ENCODE measurements at places on chromosomes 13 and 19.

DNA sequence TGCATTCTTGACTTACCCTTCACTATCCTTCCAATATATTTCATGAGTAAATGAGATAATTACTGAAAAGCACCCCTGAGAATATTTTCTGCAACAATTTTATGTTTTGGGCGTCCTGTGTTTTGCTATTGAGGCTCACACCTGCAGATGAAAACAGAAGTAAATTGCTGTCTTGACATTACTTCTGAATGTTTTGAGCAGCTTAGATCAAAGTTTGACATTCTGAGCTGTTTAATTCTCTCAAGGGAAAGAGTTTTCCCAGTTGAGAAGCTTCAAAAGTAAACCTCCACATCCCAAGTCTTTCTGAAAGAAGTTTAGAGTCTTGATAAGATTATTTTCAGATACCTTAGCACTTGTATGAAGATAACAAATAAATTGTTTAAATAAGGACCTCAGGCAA is 1667.2 kb upstream of the SLC10A2 start:
- no peak for DNase-seq
- H3K36me3 ChIP-seq = no peaks in the 10 kb centered on the region
- no peaks in the 10 kb centered on the region for H3K4me1 ChIP-seq
- no peak overlapping the region for H3K4me3 ChIP-seq
- no peaks in the 10 kb centered on the region for H3K27me3 ChIP-seq

DNA sequence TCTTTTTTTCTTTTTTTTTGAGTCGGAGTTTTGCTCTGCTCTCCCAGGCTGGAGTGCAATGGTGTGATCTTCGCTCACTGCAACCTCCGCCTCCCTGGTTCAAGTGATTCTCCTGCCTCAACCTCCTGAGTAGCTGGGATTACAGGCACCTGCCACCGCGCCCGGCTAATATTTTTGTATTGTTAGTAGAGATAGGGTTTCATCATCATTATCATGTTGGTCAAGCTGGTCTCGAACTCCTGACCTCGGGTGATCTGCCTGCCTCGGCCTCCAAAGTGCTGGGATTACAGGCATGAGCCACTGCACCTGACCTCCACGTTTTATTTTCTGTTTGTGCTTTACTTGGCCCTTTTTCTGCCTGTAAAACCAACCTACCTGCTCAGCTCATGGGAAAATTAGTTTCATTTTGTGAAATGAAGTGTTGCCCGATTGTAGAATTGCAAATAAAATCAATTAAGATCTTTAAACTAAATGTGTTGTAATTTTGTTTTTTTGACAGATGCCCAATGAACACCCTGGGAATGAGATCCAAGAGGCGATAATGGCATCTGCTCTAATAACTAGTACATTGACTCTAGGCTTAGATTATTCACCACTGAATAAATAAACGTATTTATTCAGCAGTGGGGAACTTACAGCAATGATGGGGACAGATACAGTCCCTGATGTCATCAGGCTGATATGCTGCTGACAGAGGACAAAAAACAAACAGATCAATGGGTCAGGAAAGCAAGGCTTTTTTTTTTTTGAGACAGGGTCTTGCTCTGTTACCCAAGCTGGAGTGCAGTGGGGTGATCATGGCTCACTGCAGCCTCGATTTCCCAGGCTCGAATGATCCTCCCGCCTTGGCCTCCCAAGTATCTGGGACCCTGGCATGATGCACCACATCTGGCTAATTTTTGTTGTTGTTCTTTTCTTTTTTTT is 2.2 kb upstream of the RAB11B start:
- no peak overlapping the region for H3K4me3 ChIP-seq
- H3K27ac ChIP-seq = no peak overlapping the region
- no peak for DNase-seq
- H3K36me3 ChIP-seq = peaks cover 10% of the 10 kb centered on the region
- no peaks in the 10 kb centered on the region for H3K27me3 ChIP-seq
- H3K4me1 ChIP-seq = peaks cover 28% of the 10 kb centered on the region

GRCh38 chr13:97423300-97424045 is 10.5 kb upstream of the RAP2A start:
- no peak for DNase-seq
- H3K27ac ChIP-seq = no peak overlapping the region
- peak overlapping the region; percentile 10 for H3K4me3 ChIP-seq

DNA sequence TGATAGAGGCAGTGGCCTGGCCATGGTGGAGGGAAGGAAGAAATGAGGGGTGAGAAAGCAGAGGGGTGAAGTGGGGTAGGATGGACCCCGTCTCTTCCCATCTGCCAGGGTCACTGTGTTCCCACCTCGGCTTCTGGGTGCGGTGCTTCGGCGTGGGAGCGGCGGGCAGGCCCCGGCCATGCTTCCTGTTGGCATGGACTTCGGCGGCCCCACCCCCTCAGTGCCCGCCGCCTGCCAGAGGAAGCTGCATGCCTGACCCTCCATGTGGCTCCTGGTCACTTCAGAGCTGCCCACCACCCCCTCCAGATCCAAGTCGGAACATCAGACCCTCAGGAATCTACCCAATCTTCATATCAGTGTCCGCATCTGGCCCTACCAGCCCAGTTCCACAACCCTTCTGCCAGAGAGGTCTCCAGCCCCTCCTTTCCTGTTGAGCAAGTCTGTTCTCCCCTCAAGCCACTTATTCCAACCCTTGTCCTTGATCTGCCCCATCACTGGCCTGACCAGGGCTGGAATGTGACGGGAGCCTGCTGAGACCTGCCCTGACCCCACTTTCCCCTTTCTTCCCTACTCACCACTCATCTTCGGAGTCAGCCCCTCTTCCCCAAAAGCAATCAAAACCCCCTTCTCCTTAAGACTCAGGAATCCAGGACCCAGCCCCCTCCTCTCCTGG is 1.5 kb downstream of the KCNN4 start:
- H3K36me3 ChIP-seq = no peaks in the 10 kb centered on the region
- no peak for DNase-seq
- H3K27me3 ChIP-seq = no peaks in the 10 kb centered on the region
- peaks cover 16% of the 10 kb centered on the region for H3K4me1 ChIP-seq
- peak overlapping the region; percentile 47 for H3K27ac ChIP-seq

- no peak for DNase-seq
- peaks cover 47% of the 10 kb centered on the region for H3K4me1 ChIP-seq
- H3K27me3 ChIP-seq = no peaks in the 10 kb centered on the region
- no peaks in the 10 kb centered on the region for H3K36me3 ChIP-seq
Observed at GRCh38 chr13:108915095-108915633, 285.8 kb downstream of the MYO16 start.

GRCh38 chr19:49988433-49988832 is 27.5 kb upstream of the SIGLEC11 start:
- H3K36me3 ChIP-seq = peaks cover 81% of the 10 kb centered on the region
- no peaks in the 10 kb centered on the region for H3K4me1 ChIP-seq
- no peak for DNase-seq
- H3K27me3 ChIP-seq = no peaks in the 10 kb centered on the region
- no peak overlapping the region for H3K27ac ChIP-seq

- no peak overlapping the region for H3K27ac ChIP-seq
- no peak for DNase-seq
- H3K4me1 ChIP-seq = no peaks in the 10 kb centered on the region
- H3K36me3 ChIP-seq = no peaks in the 10 kb centered on the region
- H3K4me3 ChIP-seq = no peak overlapping the region
Observed at GRCh38 chr13:23674795-23675640, 104.8 kb downstream of the TNFRSF19 start.

GRCh38 chr19:30049846-30050667 is 108.0 kb downstream of the URI1 start:
- H3K36me3 ChIP-seq = no peaks in the 10 kb centered on the region
- H3K4me3 ChIP-seq = no peak overlapping the region
- no peak for DNase-seq
- no peaks in the 10 kb centered on the region for H3K4me1 ChIP-seq

DNA sequence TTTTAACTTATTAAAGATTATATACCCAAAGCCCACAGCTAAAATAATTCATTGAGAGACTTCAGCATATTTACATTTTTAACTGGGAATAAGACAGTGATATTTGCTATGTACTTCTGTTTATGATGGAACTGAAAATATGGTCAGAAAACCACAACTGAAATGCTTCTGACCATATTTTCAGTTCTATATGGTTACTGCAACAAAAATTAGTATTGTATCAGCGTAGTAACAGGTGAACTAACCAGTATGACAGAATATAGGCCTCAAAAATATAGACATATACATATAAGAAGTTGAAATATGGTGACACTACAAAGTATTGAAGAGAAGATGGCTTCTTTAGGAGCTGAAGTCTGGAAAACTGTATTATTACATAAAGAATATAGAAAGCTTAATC is 857.4 kb downstream of the OLFM4 start:
- no peak overlapping the region for H3K4me3 ChIP-seq
- no peak for DNase-seq
- no peaks in the 10 kb centered on the region for H3K4me1 ChIP-seq
- no peaks in the 10 kb centered on the region for H3K36me3 ChIP-seq
- no peak overlapping the region for H3K27ac ChIP-seq

- no peak overlapping the region for H3K4me3 ChIP-seq
- DNase-seq = no peak
- no peak overlapping the region for H3K27ac ChIP-seq
- H3K27me3 ChIP-seq = no peaks in the 10 kb centered on the region
- H3K4me1 ChIP-seq = peaks cover 3% of the 10 kb centered on the region
Observed at GRCh38 chr13:73715911-73716510, 418.2 kb downstream of the KLF12 start.

- no peaks in the 10 kb centered on the region for H3K36me3 ChIP-seq
- H3K27ac ChIP-seq = no peak overlapping the region
- H3K27me3 ChIP-seq = no peaks in the 10 kb centered on the region
- no peaks in the 10 kb centered on the region for H3K4me1 ChIP-seq
- DNase-seq = no peak
Observed at GRCh38 chr13:40398065-40398464, 268.4 kb downstream of the FOXO1 start.

GRCh38 chr19:49691243-49692146 is 579 bp downstream of the CPT1C start:
- peaks cover under 1% of the 10 kb centered on the region for H3K36me3 ChIP-seq
- no peaks in the 10 kb centered on the region for H3K4me1 ChIP-seq
- H3K4me3 ChIP-seq = peak overlapping the region; percentile 54

DNA sequence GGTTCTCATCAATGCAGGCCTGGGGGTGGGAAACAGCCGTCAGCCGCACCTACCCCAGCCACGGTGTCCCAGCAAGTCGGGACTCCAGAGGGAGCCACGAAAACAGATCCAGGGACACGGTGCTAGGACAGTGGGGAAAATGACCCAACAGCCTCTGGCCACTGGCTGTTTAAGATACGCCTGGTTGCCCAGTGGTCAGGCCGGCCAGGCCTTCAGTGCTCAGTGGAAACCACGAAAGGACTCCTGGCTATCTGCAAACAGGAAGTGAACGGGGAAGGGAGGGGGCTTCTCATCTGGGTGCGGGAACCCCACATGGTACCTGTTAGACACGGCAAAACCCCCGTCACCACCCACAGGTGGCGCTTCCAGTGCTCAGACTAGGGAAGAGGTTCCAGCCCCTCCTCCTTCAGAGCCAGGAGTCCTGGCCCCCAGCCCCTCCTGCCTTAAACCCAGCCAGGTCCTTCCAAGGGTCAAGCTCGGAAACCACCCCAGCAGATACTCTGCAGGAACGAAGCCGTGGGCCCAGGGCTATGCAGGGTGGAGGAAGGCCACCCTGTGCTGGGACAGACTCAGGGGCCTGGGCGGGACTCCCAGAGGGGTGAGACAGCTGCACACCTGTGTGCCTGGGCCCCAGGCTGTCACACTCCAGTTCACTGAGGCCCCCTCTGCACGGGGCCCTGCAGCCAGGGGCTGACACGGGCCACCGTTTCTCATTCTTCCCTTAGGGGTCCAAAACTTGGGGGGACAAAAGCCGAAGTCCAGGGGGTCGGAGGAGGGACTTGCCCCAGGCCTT is 4.5 kb downstream of the PPP1R12C start:
- no peaks in the 10 kb centered on the region for H3K27me3 ChIP-seq
- peak overlapping the region; percentile 88 for H3K27ac ChIP-seq
- DNase-seq = no peak
- peak overlapping the region; percentile 25 for H3K4me3 ChIP-seq

DNA sequence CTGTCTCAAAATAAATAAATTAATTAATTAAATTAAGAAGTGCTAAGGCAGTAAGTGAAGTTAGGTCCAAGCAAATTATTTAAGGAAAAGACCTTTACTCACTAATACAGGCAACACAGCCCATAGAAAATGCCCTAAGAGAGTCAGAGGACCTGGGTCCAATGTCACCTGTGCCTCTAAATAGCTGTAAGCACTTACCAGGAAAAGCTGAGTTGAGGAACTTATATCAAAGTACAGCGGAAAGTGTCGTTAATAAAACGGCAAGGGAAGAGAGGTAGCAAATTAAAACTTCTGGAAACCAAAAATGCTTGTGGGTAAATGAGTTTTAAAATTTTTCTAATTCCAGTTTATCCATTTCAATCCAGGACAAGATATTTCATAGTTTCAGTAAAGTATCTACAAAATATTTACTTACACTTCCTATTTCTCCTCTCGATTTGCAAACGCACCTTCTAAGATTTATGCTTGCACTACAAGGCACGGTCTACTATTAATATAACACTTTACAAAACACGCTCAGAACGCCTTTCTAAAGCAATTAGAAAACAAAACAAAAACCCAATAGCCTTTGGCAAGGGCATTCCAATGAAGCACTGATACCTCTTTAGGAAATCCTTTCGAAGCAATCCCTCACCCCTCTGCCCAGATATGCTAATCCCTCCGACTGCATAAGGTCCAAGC is 963 bp downstream of the VPS36 start:
- peaks cover 9% of the 10 kb centered on the region for H3K4me1 ChIP-seq
- H3K27me3 ChIP-seq = no peaks in the 10 kb centered on the region
- peak overlapping the region; percentile 82 for H3K27ac ChIP-seq
- H3K36me3 ChIP-seq = peaks cover 6% of the 10 kb centered on the region
- no peak for DNase-seq

DNA sequence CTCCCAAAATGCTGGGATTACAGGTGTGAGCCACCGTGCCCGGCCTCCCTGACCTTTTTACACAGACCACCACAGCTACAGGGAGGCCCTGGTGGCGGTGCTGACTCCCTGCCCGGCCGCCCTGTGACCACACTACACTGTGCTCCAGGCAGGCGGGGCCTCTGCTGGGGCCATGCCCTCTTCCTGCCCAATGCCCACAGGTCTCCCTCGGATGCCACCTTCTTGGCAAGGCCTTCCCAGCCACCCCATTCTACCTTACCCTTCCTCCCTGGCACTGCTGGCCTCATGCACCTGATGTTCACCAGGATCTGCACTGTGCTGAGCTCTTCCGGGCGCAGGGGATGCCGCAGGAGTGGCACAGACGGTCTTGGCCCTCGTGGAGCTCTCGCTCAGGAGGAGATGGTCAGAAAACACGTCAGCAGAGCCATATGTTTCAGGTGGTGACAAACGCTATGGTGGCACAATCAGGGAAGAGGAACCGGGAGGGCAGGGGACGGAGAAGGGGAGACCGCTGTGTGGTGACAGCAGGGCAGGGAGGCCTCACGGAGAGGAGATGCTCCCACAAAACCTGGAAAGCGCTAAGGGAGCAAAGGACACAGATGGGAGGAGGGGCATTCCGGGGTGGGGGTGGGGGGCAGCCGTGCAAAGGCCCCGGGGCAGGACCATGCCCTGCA is 4.1 kb downstream of the PIP5K1C start:
- H3K4me3 ChIP-seq = no peak overlapping the region
- no peak for DNase-seq
- peaks cover 5% of the 10 kb centered on the region for H3K36me3 ChIP-seq

- peaks cover 20% of the 10 kb centered on the region for H3K36me3 ChIP-seq
- no peak for DNase-seq
Observed at GRCh38 chr19:12751635-12752034, at the start of gene BEST2. Gene BEST2 (plus strand): TSS chr19:12751791. CDS start chr19:12752593, 802 bp downstream.

Data from tibial artery (tissue), 4 donors.